ENCODE measurements at places on chromosomes 6 and 20. TPM values are rescaled to one million over a fixed set of nuclear protein-coding genes. Genes with fewer than 3 reads are reported as not detected.

The GNAS gene
- total RNA-seq = 918 TPM

The PANK2 gene
- 61.0 TPM for total RNA-seq

The MICB gene
- total RNA-seq = 6.8 TPM

The TXLNB gene
- not detected for total RNA-seq

The NEURL2 gene
- 5.4 TPM for total RNA-seq

The PROKR2 gene
- 0.44 TPM for total RNA-seq

The C20orf202 gene
- total RNA-seq = 0.13 TPM

The ZNF318 gene
- total RNA-seq = 16.3 TPM

The MAP3K5 gene
- total RNA-seq = 1.6 TPM

The SOX4 gene
- total RNA-seq = 108 TPM

The DDX43 gene
- total RNA-seq = not detected

The HLA-DOB gene
- total RNA-seq = 0.20 TPM

The TFAP2A gene
- total RNA-seq = 2.6 TPM

The NFATC2 gene
- total RNA-seq = 0.61 TPM

The ATG5 gene
- 37.2 TPM for total RNA-seq

The SALL4 gene
- total RNA-seq = 276 TPM

The SSTR4 gene
- not detected for total RNA-seq

The TPD52L2 gene
- total RNA-seq = 98.4 TPM

The LST1 gene
- total RNA-seq = not detected

The ENPP1 gene
- total RNA-seq = 22.5 TPM

The LINC00237 gene
- total RNA-seq = 0.90 TPM

The RFX6 gene
- total RNA-seq = not detected

The WTAP gene
- 142 TPM for total RNA-seq

The CFAP206 gene
- total RNA-seq = not detected
